ENCODE measurements at places on chromosomes 7 and 10.
A peak's percentile ranks its signal among the peaks of the same experiment; 100 is the strongest.

- no peak for DNase-seq
Observed at GRCh38 chr10:100209303-100209702, 20.1 kb downstream of the CHUK start.

DNA sequence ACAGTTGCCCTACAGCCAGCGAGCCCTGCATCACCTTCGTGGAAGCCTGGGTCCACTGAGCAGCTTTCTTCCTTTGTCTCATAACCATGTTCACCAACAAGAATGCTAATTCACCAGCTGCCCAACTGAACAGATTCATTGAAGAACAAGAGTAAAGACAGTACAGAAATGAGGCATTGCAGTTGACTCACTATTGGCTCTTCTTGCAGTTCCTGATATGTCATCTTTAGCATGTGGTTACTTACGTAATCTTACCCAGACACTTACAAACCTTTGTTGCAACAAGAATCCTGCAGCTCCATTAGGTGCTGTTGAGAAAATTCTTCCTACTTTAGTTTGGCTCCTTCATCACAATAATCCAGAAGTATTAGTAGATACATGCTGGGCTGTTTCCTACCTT is 174.0 kb upstream of the TPK1 start:
- no peak for DNase-seq

DNA sequence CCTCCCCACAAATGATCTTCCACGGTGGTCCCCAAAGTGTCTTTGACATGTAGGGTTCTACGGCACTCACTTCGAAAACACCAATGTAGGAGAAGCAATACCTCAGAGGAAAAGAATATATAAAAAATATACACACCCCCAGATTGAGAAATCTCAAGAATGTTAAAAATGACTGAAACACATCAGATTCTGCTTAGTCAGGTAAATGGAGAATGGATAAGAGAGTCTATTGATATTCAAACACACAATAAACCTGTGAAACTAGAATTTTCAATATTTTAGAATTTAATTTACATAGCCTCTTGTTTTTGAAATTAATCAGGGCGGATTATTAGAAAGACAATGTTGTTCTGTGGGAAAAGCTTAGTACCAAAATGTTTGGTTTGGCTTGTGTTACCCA is 712.4 kb downstream of the GATA3 start:
- DNase-seq = no peak

- no peak for DNase-seq
Observed at GRCh38 chr10:132293201-132293812, 14.4 kb downstream of the STK32C start.

- DNase-seq = no peak
Observed at GRCh38 chr10:102605712-102606111, 38.6 kb upstream of the TRIM8 start.

DNA sequence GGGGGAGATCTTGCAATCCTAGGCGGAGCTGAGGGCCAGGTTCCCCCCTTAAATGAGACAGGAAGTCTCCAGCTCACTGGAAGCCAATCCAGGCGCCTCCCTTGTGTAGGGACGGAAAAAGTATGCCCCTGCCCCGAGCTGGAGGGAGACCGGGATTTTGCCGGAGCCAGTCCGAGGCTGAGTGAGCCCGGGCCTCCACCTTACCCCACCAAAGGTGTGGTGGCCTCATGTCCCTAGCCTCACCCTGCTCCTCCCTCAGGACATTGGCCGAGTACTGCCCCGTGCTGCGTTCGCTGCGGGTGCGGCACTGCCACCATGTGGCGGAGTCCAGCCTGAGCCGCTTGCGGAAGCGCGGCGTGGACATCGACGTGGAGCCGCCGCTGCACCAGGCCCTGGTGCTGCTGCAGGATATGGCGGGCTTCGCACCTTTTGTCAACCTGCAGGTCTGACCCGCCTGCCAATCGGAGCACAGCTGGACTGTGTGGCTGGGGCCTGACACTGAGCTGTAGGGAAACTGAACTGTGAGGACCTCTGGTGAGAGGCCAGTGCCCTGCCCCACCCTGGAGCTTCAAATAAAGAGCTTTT is 2.0 kb downstream of the FBXL15 start:
- peak; percentile 48 for DNase-seq

GRCh38 chr10:133230387-133231195 is 574 bp downstream of the UTF1 start:
- DNase-seq = peak; percentile 26

DNA sequence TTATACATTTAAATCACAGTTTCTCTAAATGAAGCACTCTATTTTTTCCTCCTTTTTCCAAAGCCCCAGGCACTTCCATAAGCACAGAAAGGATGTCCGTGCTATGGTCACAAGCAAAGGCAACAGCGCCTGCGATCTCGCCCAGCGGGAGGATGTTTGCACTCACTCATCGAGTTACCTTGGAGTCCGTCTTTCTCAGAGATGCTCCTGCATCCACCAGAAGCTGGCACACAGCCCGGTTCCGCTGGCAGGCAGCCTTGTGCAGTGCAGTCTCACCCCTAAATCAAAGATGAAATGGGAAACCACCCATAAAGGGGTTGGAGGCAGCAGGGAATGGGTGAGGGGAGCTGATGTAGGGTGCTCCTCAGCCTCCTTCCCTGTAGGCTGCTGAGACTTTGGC is 51.9 kb upstream of the PTN start:
- no peak for DNase-seq

DNA sequence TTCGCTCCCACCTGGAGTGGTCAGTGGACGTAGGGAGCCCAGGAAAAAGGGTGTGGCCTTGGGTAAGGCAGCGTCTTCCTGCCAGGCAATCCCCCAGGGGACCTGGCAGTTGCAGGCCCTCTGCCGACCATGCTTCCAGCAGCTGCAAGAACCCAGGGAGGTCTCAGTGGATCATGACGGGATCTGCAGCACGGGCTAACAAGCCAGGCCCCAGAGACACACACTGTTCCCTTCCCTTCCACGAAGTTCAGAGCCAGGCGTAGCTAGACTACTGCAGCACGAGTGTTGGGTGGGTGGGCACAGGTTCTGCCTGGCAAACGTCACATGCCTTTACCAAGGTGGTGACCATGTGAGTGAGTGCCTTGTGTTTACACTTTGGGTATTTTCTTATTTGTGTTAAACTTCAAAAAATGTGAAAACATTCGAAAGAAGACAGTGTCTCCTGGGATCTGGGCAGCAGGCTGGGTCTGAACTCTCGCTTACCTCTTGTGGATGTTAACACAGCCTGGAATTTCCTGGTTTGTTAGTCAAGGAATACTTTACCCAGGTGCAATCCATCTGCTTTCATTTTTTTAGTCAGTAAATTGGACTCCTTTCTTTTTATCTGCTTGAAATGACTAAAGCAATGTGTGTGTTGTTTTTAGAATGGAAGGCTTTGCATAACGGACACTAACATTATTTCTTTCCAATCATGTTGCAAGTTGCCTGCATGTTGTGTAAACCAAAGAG is 48.2 kb upstream of the VIPR2 start:
- DNase-seq = no peak

- no peak for DNase-seq
Observed at GRCh38 chr10:114285961-114286441, 46.9 kb downstream of the VWA2 start.

DNA sequence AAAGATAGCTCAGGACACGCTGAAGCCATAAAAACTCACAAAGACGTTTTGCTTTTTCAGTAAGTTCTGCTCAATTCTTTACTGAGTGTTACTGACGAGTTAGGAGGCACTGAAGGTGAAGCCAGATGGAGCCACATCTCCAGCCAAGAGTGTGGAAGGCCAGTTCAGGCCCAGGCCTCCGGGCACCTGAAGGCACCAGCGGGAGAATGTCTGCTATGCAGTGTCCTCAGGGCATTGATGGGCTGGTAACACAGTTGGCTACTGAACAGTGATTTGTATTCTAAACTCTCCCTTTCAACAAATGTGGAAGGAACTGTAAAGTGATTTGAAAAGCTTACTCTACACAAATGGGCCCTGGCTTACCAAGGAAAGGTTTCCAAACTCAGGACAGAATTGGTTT is 64.8 kb upstream of the SVIL start:
- no peak for DNase-seq

- no peak for DNase-seq
Observed at GRCh38 chr10:122014652-122015248, 25.8 kb downstream of the TACC2 start.
